ENCODE measurements at places on chromosomes 12 and 14.

GRCh38 chr12:129862561-129863175, 41.2 kb downstream of the TMEM132D start:
- DNase-seq, result no peak

GRCh38 chr12:95815632-95816212, 25.2 kb upstream of the NTN4 start:
- DNase-seq, result peak; percentile 50

DNA sequence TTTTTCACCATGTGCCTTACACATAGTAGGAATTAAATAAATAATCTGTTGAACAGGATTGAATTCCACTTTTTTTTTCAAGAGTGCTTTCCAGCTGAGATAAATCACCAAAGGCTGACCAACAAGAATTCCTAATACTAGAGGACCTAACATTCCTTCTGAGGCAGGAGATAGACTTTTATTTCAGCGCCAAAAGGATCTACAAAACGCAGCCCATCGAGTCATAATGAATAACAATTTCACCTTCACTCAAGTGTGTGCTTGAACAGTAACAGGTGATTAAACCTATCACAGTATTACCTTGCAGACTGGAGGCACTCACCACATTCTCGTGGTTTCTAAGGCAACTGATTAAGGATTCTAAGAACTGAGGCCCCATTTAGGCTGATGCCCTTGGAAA, 224.3 kb upstream of the ATP2B1 start:
- DNase-seq, result no peak

DNA sequence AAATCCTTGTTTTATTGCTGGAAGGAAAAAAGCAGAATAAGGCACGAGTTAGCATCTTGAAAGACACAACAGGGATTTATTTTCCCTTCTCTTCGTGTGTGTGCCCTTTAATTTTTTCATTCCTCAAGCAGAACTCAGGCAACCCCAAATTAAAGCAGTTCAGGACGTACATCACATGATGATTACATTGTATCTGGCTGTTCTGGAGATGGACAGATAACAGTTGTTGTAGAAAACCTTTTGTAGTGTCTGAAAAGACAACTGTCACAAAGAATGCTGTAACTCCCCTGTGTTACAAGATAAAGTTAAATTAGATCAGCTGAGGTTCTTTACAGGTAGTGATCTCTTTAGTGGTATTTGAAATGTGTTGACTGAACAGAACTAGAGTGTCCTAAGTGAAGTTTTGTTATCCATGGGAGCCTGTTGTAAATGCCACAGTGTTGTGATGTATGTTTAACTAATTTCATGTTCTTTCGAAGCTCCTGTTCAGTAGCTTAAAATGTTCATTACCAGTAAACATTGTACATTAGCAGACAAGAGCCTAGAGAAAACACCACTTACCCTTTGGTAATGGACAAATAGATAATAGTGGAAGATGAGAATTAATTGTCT, 58.5 kb downstream of the TMTC2 start:
- no peak for DNase-seq

- DNase-seq, result no peak
These were observed 111.2 kb downstream of the ITPR2 start for GRCh38 chr12:26721800-26722199.

- peak; percentile 41 for DNase-seq
These were observed 1.9 kb upstream of the PIWIL1 start for GRCh38 chr12:130335517-130336392.

DNA sequence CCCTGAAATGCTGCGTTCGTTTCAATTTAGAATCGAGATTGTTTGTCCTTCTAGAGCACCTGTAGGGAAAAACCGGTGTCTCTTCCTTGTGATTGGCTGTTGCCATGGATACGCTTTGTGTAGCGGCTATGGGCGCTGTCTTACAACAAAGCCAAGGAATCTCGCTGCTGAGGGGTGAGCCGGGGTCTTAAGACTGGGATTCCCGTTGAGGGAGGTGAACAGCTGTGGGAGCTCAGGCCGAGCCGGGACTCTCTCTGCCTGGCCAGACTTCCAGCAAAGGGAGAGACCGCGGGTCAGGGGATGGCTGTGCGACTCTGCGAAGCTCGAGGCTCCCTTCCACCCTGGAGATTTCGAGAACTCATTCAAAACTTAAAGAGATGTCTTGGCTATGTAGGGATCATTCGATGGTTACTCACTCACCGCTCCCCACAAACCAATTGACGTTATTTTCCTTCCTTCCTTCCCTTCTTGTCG, at the start of the genes LRRIQ1 and TSPAN19:
LRRIQ1 (plus strand) TSS at position 118 of the 474 bp plus-strand sequence. CDS start 1,826 bp downstream, outside the sequence.
TSPAN19 (minus strand) TSS at position 44 of the 474 bp plus-strand sequence. CDS start 6,331 bp downstream, outside the sequence.
- DNase-seq, result peak; percentile 57

GRCh38 chr12:108699955-108700563, 31.3 kb downstream of the CORO1C start:
- DNase-seq, result no peak

DNA sequence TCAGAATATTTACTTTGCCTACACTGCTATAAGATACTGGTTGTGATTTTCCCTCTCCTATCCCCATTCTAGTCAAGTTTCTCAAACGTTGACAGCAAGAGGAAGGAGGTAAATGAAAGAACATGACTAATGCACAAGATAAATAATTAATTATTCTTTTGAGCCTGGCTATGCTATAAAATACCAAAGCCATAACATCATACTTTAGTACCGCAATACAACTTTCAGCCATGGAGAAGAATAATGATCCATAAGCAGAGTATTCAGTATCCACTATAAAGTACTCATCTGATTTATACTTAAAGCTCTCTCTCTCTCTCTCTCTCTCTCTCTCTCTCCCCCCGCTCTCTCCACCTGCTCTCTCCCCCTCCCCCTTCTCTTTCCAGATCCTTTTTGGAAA, 41.3 kb downstream of the TDG start:
- DNase-seq, result no peak

GRCh38 chr12:119134284-119135072, 44.3 kb upstream of the HSPB8 start:
- DNase-seq, result no peak

- DNase-seq, result no peak
These were observed 23.6 kb downstream of the ABCB9 start for GRCh38 chr12:122942637-122943036.

GRCh38 chr14:62604524-62604923, 440.7 kb downstream of the KCNH5 start:
- no peak for DNase-seq

- DNase-seq, result no peak
These were observed 215.4 kb upstream of the RTL1 start for GRCh38 chr14:101118746-101119591.

DNA sequence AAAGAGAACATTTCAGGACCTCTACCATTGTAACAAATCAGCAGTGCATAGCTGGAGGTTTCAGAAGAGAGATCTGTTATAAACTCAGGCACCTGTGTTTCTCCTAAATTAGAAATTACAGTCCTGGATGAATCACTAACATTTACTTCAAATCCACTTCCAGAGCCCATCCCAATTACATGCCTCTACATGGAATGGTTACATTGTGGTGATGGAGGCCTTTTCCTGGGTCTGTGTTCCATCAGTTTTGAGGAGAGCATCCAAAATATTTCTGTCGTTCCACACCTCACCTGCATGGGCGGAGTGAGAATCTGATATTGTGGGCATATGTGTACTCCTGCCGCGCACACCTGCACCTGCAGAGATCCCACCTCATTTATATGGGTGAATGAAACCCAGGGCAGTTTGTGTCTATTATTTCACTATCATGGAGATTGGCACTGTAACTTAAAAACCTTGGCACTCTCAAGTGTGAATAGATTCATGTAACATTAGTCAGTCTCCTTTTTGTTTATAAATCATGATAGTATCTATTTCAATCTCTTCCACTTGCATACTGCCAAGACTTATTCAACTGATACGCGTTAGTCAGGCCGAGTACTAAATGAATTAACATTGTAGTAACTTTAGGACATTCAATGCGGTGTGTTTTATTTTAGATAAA, 215.1 kb upstream of the FAR2 start:
- DNase-seq, result no peak
